ENCODE measurements at places on chromosomes 11 and 22.

DNA sequence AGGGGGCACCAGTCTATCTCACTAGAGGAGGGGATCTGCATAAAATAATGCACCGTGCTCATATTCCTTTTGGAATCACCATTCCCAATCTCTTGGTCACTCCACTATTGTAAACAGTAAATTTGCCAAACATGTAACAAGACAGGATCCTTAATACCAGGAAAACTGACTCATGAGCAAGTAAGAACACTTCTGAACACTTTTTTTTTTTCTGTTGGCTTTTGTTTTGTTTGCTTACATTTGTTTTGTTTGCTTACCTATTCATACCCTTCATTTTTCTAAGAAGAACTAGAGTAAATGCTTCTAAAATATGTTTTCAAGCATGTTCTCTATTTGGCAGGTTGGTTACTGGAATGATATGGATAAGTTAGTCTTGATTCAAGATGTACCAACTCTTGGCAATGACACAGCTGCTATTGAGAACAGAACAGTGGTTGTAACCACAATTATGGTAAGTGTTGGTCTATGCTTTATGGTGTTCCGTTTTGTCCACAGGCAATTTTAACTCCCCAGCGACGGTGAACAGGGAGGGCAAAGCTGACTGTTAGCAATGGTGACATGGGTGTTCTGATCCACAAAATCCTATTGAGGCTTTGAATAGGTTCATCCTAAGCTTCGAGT lies 111.8 kb downstream of the MSANTD4 start:
- DNase-seq: no peak

DNA sequence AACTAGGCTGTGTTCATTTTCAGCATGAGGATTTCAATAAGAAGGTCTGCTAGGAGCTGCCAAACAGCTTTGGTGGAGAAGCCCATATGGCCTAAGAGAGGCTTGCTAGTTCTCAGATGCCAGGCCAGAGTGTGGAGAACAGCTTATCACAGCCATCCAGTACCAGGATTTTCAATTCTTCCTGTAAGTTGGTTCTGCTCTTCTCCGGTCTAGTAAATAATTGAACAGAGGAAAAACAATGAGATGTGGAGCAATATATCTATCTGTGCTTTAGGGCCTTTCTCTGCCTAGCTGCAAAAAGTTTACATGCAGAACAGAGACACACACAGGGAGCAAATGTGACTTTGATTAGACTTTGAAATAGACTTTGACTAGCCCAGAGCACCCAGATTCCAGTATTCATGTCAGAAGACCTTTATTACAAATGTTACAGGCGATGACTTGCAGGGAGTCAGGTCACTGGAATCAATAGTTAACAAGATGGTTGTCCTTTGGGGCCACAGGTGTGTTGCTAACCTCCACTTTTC lies 19.8 kb upstream of the PPP2R1B start:
- no peak for DNase-seq

DNA sequence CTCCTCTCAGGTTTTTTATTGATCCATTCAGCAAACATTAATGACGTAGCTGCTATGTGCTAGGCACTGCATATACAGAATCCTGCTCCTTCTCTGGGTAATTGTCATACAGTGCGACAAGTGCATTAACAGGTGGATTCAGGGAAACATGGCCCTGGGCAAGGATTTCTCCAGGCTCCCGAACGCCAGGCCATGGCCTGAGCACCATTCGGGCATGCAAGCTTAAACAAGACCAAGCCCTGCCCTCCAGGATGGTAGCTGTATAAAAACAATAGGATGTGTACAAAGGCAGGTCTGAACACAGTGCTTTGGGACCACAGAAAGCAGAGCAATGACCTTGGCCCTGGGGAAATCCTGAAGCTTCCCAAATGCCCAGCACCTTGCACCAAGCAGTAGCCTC lies 9.1 kb upstream of the SYT7 start:
- no peak for DNase-seq

- DNase-seq: no peak
Observed at GRCh38 chr11:45094958-45095690, 51.3 kb upstream of the PRDM11 start.

DNA sequence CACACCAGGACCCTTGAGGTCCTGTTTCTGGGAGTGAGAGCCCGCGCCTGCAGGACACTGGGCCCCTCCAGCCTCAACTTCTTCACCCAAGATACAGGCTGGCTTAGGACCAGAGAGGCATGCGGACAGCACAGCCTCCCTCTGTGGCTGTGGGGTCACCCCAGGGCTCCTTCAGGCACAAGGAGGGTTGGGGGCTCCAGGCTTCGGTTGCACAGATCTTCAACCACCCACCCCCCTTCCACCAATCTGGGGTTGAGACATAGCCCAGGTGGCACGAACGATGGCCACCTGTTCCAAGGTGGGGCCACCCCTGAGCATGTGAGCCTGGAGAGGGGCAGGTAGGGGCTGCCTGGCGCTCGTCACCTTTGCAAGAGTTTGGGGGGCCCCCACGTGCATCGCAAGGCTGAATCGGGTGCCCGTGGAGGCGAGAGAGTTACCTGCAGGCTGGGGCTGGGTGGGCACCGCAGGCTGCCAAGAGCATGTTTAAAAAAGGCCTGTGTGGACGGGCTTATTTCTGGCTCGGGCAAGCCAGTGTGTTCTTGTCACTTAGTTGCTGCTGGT lies 1.2 kb downstream of the ZDHHC8 start:
- DNase-seq: no peak

DNA sequence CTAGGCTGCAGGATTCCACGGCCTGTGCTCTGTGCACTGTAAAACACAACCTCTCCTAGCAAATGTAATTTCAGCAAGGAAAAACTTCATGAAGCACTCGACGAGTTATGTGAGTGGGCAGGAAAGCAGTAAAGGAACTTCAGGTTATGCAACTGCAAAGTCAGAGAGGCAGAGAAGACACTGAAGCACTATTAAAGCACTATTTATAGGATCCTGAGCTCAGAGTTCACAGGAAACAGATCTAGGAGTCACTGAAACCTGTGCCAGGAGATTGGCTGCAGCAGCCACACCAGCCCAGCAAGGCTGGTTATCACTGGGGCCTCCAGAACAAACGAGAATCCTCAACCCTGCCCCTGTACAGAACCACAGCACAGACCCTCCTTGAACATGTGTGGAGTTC lies 2.5 kb downstream of the SMIM35 start:
- DNase-seq: no peak

- no peak for DNase-seq
Observed at GRCh38 chr22:26977741-26978376, 320.5 kb downstream of the MIAT start.

DNA sequence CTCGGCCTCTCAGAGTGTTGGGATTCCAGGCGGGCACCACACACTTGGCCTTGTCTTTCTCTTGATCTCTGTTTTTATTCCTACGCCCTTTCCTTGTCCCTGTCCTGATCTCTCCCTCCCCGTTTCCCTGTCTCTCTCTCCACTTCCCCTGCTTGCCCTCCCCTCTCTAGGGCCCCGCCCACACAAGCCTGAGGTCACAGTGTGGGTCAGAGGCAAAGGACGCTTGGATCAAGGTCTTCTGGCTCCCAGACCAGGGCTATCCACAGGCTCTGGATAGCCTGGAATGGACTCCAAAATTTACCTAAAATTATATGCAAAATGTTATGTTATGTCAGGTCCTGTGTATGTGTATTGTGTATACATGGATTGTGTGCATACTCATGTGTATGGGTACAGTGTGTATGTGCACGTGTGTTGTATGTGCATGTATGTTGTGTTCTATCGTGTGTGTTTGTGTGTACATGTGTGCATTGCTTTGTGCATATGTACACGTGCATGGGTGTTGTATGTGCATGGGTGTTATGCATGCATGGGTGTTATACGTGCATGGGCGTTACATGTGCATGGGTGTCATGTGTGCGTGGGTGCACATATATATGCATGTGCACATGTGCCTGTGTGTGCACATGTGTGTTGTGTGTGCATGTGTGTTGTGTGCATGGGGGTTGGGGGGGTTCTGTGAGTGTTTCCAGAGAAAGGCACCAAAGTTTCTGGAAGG lies 38.3 kb downstream of the TP53I11 start:
- DNase-seq: no peak

DNA sequence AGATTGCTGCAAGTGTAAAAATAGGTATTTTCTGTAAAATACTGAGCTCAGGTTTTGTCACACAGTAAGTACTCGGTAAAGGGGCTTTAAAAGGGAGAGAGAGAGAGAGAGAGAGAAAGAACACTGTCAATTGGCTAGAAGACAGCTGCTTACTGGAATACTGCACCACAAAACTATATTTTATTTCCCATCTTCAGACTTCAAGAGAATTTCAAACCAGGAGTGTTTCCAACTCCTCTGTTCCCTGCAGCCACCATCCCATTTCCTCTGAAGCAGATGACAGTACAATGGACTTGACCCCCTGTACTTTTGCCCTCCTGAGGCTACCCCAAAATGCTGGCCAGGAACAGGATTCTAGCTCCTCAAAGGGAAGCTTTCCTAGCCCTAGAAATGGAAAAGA lies 89.7 kb downstream of the RELT start:
- DNase-seq: no peak

DNA sequence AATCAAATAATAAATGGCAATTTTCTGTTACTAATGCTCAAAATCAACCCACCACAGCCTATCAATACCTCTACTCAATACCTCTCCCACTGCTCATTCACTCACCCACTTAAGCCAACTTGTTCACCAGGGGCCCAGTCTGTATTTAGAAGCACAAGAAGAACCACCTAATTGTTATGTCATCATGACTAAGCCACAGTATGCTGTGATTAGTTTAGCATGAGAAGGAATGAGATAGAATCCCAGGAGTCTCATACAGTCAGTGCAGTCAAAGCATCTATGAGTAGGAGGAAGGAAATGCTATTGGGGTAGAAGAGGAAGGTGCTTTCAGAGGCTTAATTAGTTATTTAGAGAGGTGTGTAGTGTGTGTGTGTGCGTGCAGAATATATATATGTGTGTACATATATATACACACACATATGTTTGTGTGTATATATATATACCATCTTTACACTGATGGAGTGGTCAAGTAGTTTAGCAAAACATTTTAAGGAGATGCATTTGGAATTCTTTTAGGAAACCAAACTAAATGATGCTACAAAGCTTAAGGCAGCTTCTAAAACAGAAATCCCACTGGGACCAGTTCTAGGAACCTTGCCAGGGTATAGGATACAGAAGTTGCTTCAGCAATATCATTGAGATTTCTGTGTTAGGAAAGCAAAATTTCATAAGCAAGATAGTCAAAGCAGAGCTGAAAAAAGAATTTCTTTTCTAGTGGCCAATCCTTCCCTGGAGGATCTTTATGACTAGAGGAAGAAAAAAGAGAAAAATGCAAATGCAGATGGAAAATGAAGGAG lies 27.5 kb downstream of the KCNA4 start:
- no peak for DNase-seq

DNA sequence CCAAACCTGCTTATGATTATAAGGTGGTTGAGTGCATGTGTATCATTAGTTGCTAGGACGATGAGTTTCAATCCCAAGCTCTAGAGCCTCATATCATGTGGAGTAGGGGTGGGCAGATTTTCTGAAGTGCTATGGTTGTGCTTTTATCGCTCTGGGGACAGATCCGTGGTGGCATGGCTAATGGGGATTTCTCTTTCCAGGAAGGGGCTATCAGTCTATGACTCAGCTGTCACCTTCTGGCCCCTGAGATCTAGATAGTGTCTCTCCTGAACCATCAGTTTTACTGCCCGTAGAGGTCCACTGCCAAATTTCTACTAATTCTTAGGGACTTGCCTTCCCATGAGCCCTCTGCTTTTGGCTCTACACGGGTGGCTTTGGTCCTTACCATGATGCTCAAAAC lies 51.8 kb downstream of the FDX1 start:
- DNase-seq: no peak

- peak; percentile 52 for DNase-seq
Observed at GRCh38 chr11:111977146-111978027, 40.2 kb downstream of the DIXDC1 start.

DNA sequence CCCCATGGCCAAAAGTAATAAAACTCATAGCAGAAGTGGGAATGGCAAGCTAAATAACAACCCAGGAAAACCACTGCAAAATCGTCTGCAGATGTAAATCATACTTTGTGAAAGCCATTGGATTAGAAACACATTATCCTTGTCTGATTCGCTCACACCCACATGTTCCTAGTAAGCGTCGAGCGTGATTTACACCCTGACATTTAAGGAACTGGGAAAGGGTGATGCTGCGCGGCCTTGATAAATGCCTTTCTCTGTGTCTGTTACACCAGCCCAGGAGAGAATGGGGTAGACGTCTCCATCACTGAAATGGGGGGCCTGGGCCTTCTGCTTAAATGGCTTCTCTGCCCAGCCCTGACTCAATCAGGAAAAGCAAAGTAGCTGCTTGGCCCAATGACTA lies 162.7 kb downstream of the NTM start:
- no peak for DNase-seq

GRCh38 chr11:10640308-10640707 lies 53.2 kb downstream of the IRAG1 start:
- DNase-seq: no peak

DNA sequence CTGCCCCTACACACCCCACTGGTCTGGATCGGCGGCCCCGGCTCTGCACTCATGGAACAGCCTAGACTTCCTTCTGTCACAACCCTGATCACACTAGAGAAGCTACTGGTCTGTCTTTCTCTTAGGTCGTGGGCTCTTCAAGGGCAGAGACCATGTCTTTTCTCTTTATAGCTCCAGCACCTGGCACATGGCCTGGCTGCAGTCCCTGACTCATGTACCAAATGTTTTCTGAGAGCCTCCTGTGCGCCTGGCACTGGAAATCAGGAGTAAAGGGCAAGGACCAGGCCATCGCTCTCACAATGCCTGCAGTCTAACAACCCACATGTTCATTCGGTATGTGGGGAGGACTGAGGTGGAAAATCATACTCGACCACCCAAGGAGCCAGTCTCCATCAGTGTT lies 7.5 kb downstream of the ASCC2 start:
- no peak for DNase-seq

DNA sequence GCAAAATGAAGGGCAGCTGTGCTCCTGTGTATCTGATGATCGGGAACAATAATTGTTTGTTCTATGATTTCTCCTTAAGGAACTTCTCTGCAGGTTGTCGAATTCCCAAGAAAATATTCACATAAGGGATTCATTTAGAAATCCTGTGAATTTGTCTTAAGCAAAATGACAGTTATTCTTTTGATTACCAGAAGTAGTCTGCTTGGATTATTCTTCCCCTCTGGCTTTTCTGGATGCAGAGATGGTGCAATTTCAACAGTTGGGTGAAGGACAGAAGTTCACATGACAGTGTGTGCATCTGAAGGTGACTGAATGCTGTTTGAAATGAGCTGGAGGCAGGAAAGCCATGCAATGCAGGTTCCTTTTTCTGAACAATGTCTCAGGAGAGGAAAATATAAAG lies 137.2 kb upstream of the MTMR2 start:
- no peak for DNase-seq

DNA sequence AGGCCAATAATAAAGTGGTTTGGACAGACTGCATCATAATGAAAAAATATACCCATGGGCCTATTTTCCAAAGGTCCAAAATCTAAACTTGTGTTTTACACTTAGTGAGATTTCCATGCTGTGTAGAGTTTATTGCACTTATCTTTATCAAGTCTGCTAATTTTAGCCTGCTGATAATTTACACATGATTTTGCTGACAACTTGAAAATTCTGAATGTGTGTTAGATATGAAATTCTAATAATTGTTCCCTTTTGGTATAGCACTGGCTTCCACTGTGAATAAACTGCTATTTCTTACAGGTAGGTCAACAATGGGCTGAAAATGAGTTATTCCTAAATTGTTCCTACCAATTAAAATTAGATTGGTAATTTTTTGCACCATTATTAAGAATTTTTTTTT lies 589.1 kb upstream of the ANO3 start:
- no peak for DNase-seq
